ENCODE measurements at places on chromosomes 5 and 9. TPM values are rescaled to one million over a fixed set of nuclear protein-coding genes. Genes with fewer than 3 reads are reported as not detected.

DNA sequence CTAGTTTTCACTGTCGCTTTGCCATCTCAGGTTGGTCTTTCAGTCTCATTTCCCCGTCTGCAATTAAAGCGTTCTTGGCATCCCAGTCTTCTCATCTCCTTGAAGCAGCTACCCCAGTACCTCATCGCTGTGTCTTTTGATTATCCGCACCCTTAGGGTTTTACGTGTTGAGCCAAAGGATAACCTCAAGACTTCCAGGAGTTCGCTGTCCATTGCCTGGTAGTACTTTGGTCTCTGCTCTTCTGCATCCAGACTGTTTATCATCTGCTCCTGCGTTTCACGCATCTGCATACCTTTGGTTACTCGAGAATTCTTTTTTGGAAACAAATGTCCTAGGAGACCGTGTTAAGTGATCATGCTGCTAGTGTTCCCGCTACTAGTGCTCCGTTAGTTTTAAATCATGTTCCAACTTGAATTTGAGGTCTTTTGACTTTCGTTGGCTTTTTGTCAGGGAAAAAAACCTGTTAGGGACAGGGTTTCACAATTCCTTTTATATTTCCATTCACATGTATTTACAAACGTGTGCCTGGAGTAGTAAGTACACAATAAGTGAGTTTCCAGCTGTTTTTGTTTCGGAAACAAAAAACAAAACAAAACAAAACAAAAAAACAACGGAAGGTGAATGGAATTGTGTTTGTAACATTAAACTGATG, 888 bp downstream of the RABGAP1 start:
- DNase-seq: no peak

GRCh38 chr5:3835811-3836210, 240.2 kb downstream of the IRX1 start:
- DNase-seq: no peak

DNA sequence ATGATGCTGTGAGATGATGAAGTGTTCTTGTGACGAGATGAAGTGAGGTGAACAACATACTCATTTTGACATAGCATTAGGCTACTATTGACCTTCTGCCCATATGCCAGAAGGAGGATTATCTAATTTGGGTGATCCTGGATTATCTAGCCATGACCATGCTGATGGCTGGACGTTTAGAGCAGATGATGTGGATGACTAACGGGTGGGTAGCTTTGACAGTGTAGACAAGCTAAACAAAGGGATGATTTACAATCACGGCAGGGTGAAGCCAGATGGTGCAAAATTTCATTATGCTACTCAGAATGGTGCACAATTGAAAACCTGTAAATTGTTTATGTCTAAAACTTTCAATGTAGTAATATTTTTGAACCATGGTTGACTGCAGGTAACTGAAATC, 2403.4 kb upstream of the ACO1 start:
- DNase-seq: no peak

DNA sequence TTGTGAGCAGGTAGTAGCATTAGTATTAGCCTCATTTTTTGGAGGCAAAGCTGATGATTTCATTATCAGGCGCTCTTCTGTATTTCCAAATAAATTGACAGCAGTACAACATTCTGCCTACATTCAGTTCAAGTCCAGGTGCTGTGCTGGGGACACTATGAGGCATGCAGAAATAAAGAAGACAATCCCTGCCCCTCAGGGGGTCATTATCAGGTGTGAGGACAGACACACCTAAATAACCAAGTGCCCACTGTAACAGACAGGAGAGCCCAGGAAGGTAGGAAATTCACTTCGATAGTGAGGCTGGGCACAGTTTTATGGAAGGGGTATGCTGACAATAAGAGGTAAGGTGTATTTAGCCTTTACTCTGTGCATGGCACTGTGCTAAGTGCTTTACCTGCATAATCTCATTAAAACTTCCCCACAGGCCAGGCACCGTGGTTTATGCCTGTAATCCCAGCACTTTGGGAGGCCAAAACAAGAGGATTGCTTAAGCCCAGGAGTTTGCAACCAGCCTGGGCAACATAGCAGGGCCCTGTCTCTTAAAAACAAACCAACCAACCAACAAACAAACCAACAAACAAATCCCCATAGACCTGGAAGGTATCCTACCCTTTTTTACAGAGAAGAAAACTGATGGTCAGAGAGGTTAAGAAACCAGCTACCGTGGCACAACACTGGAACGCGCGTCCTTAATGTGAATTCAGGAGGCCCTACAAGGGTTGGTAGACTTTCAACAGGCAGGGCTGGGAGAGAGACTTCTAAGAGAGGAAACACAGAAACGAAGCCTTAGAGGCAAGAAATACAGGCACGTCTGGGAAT, 17.5 kb upstream of the GPX3 start:
- DNase-seq: no peak

GRCh38 chr9:136178061-136178772, 26.7 kb downstream of the LHX3 start:
- DNase-seq: no peak

SH2D3C gene
- total RNA-seq: 22.3 TPM

ST8SIA4 gene
- 1.1 TPM for total RNA-seq

- no peak for DNase-seq
These were observed 417.9 kb downstream of the SLCO4C1 start for GRCh38 chr5:101878190-101878589.

SLC4A9 gene
- not detected for total RNA-seq

GRCh38 chr9:76223749-76224340, 170.4 kb downstream of the RFK start:
- no peak for DNase-seq

GRCh38 chr5:163379298-163380155, 57.9 kb upstream of the CCNG1 start:
- DNase-seq: no peak

ENHO gene
- not detected for total RNA-seq

KIF12 gene
- total RNA-seq: 29.7 TPM

DNA sequence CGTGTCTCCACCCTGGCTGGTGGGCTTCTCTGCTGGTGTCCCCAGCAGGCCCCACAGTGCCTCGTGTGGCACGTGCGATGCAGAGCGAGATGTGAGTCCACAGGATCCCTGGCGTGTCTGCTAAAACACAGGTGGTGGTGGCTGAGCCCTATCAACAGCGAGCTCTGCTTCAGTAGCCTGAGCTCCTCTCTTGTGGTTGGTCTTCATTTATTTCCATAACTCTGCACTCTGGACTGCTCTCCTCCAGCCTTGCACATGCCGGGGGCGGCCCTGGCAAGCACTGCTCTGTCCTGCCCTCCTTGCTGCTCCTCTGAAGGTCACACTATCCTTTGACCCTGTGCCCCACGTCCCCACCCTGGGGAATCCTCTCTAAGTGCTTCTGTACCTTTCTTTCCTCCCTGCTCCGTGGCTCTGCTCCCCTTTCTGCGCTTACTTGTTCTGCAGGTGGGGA, 59.2 kb downstream of the NSUN2 start:
- DNase-seq: no peak

DNA sequence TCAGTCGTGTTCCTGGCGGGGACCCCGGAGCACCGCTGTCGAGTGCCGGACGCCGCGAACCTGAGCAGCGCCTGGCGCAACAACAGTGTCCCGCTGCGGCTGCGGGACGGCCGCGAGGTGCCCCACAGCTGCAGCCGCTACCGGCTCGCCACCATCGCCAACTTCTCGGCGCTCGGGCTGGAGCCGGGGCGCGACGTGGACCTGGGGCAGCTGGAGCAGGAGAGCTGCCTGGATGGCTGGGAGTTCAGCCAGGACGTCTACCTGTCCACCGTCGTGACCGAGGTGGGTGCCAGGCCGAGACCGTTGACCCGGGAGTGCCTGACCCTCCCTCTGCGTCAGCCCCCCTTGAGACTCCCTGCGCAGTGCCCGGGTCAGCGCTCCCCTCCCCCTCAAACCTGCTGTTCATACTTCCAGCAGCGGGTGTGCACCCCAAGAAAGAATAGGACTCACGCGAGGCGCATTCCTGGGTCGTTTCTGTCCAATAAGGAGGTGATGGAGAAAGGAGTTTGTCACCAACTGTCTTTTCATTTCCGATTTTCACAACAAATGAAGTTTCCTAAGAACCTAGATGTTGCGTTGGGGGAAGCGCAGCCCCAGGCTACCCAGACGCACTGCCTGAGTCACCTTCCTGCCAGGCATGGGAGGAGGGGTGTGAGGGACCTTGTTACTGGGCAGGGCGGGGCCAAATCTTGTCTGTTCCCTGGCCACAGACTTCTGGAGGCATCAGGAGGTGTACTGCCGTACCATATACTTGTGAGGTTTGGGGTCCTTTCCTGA, 722 bp downstream of the SLC22A4 start:
- peak; percentile 88 for DNase-seq

GRCh38 chr5:140605879-140606278, 27.1 kb downstream of the CD14 start:
- no peak for DNase-seq

DNA sequence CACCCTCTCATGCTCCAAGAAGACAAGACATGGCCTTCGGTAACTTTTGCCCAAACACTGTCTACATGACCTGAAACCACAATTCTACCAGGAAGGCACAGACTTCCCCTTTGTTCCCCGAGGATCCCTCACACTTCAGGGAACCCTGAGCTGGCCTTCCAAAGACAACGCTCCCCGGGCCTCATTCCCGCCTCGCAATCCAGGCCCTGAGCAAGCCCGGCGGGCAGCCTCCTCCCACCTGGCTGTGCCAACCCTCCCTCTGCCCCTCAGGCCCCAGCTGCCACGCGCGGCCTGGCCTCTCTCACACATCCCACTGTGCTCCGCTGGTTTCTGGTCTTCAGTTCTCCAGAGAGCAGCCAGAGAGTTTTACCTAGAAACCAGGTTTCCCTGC, 7.3 kb downstream of the QSOX2 start:
- no peak for DNase-seq

All from Peyer's patch (tissue), 4 donors.